ENCODE measurements at places on chromosomes 6 and 20. TPM values are rescaled to one million over a fixed set of nuclear protein-coding genes. Genes with fewer than 3 reads are reported as not detected.

- no peak for DNase-seq
Observed at GRCh38 chr20:13422637-13423036, 201.6 kb downstream of the ISM1 start.

DNA sequence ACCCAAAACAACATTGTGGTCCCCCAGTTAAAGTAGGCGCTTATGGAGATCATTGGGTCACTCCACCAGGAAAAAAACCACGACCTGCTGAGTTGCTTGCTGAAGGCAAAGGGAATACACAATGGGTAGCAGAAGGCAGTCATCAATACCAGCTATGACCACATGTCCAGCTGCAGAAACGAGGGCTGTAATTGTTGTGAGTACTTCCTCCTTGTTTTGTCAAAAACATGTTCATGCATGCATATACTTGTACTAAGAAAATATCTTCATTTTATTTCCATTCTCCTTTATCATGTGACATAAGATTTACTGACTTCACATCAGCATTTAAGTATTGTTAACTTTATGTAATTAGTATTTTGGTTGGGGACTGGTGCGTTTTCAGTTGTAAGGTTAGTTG is 16.9 kb downstream of the SERINC1 start:
- DNase-seq = no peak

Gene MATN4
- total RNA-seq = 0.22 TPM

DNA sequence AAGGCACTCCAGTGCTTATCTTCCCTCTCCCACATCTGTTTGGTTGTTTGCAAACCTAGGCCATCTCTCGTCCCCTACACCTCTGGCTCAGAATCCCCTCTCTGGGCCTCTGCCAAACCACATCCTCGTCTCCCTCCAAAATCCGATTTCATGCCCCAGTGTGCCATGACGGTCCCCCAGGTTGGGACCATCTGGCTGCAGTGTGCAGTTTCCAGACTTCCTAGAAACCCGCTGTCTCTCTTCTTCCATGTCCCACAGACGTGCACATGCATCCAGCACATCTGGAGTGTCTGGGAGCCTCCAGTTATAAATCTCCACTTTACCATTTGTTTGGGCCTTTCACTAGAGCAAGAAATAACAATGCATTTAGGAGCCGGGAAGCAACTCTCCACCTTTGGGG is 316.2 kb downstream of the KIF16B start:
- no peak for DNase-seq

GRCh38 chr6:80338201-80338836 is 231.8 kb downstream of the BCKDHB start:
- DNase-seq = peak; percentile 71

Gene LYRM2
- total RNA-seq = 35.9 TPM

Gene TPD52L2
- 71.7 TPM for total RNA-seq

DNA sequence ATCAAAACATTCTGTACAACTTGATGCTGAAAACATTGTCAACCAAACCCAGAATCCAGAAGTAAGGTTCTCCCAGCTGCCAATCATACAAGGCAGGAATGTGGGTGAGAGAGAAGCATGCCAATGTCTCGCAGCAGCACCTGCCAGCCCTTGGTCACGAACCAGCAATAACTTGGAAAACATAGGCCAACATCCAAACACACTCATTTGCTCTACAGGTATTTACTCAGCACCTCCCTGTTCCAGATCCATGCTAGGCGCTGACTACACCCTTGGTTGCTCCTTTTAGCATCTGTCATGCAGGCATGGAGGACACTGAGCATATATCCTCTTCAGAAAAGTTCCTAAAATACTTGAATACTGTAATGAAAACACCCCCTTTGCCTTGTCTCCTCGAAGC is 63.6 kb downstream of the FAXC start:
- no peak for DNase-seq

GRCh38 chr6:139291813-139292619 is at the start of gene TXLNB:
TSS of gene TXLNB (minus strand) at chr6:139291998. CDS start at chr6:139288899, 3,099 bp downstream.
- DNase-seq = peak; percentile 72

- DNase-seq = no peak
Observed at GRCh38 chr20:16027686-16028085, 545.6 kb downstream of the KIF16B start.

Gene LAMP5
- 0.51 TPM for total RNA-seq

All from mucosa of descending colon (tissue), 3 donors.